ENCODE measurements at places on chromosomes 2 and 18.
A peak's percentile ranks its signal among the peaks of the same experiment; 100 is the strongest.

DNA sequence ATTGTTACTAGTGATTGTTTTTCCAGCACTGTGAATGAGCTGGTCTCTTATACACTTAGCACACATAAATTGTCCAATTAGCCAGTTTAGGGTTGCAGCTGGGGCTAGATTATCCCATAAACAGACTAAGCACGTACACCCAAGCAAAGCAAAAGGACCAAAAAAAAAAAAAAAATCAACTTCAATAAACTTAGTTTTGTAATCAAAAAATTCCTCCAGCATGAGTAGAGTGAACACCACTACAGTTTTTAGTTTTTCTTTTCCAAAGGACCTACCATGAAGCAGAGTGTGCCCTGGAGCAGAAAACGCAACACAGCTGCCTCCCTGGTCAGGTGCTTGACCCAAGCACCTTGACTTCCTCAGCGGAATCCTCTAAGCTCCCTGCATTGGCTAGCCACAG is 249.4 kb upstream of the SLC14A2 start:
- DNase-seq = peak; percentile 36

GRCh38 chr2:69993708-69994107 is 32.3 kb upstream of the ASPRV1 start:
- DNase-seq = no peak

DNA sequence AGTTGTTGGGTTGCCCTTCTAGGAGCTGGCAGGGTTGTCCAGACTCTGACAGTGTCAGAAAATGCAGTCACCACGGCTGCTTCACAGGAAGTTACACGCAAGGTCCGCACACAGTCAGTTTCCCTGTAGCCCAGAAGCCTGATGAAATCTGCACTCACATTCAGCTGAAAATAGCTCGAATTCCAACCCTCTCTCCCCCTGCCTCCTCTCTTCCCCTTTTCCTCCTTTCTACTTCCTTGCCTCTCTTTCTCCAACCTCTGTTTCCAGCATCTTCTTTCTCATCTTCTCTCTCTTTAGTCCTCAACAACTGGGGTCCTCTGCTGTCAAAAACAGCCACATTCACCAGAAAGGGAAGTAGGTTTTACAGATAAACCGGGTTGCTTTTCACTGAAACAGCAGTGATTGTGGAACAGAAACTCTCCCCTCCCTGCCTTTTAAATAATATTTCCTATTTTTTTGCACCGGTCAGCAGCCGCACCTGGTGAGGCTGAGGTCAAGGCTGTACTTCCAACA is 69.3 kb downstream of the BCL11A start:
- DNase-seq = peak; percentile 95

- DNase-seq = no peak
Observed at GRCh38 chr2:37576831-37577230, 94.6 kb downstream of the CDC42EP3 start.

DNA sequence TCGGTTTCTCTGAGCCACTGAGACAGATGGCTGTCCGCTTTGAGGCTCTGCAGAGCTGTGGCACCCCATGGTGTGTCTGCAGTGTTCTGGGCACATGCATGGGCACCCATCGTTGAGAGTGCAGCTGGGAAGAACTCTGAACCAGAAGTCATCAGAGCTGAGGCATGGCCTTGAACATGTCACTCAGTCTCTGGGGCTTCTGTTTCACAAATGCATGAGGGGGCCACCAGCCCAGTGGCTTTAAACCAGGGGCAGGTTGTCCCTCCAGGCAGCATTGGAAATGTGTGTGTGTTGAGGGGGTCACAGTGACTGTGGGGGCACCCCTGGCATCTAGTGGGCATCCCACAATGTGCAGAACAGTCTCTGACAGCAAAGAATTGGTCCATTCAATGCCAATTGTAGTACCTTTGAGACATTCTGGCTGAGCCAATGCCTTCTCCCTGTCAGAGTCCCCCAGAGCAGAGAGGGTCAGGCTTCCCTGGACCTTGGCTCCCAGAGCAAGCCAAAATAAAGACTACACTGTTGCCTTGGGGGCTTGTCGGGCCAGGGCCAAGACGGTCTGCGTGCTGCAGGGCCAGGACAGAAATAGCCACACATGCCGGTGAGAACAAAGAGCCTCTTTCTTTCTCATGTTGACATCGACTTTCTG is 9.3 kb upstream of the PSMD1 start:
- no peak for DNase-seq

DNA sequence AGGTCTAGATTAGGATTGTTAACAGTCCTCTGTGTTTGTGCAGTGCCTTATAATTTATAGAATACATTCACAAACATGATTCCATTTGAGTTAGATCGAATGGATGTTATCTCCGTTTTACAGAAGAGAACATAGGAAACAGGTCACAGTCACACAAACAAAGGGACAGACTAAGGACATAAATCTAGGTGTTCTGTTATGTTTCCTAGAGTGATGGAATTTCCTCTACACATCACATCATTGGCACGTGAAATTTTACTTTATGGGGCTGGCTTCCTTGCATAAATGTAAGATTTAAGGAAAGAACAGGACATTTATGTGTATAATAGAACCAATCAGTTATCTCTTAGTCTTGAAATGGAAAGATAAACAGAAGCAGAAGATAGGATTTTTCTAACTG is 6.4 kb downstream of the TRIM54 start:
- DNase-seq = no peak

DNA sequence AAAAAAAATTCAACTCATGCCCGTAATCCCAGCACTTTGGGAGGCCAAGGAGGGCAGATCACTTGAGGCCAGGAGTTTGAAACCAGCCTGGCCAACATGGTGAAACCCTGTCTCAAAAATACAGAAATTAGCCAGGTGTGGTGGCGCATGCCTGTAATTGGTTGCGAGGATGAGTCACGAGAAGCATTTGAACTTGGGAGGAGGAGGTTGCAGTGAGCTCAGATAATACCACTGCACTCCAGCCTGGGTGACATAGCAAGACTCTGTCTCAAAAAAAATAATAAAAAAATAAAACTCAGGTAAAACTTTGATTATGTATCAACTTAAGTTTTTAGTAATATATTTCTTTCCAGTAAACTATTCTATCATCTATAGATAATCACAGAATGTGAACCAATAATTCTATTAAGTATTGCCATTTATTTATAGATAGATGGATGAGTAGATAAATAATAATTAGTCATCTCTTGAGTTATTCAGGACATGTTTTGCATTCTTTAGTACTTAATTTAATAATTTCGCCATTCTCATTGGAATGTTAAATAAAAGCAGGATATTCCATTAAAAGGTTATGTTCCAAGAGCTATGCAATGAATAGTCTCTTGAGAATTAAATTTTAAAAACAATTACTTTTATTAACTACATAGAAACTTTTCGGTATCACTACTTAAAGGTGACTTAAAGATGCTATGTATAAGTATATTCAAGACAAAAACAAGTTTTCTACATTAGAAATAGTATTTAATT is 48.7 kb downstream of the WDPCP start:
- no peak for DNase-seq

- no peak for DNase-seq
Observed at GRCh38 chr2:21519821-21520220, 396.1 kb downstream of the TDRD15 start.

DNA sequence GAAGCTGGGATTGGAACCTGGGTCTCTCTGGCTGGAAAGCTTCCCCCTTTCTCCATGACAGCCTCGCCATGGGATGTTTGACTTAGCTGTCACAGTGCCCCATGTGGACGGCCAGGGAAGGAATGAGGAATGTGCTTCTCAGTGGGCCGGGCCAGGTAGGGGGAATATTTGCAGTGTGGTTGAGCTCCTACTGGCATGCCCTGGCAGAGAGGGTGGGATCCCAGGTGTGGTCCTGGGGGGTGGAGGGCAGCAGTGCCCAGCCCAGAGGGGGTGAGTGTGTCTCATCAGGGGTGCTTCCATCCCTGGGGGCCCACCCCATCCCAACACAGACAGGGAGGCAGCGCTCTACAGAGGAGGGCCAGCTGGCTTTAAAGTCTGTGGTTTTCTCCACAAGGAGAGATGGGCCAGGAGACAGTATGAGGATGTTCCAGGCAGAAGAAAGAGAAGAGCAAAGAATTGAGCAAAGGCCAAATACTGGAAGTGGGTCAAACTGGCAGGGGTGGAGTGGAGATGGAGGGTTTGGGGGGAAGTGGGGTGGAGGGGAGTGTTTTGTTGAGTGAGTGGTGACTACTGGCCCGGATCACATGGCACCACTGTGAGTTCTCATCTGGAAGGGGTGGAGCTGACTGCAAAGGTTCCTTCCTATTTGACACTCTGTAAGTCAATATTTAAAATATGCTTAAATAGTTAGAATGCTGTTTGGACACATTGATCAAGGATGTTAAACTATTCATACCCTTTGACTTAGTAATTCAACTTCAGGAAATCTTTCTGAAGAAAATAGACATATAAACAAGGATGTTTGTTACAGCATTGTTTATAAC is 94.0 kb downstream of the MYCN start:
- no peak for DNase-seq

- DNase-seq = no peak
Observed at GRCh38 chr2:130251535-130251872, 53.3 kb upstream of the TUBA3E start.

DNA sequence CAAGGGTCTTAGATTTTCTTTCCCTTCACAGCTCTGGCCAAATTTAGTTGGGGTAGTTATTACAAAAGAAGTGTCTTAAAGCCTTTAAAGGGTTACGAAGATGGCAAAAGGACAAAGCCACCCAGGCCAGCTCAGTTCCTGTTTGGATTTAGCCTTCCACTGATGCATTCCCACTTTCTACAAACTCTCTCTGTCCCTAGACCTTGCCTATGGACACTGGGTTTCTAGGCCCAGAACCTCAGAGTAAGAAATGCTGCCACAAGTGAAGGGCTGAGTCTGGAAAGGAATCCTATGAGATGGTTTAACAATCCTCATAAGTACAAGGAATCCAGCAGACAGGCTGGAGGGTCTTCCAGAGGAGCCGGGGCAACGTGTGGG is 13.4 kb downstream of the NFE2L2 start:
- no peak for DNase-seq

- DNase-seq = no peak
Observed at GRCh38 chr2:52886556-52886955, 881.0 kb upstream of the CHAC2 start.

DNA sequence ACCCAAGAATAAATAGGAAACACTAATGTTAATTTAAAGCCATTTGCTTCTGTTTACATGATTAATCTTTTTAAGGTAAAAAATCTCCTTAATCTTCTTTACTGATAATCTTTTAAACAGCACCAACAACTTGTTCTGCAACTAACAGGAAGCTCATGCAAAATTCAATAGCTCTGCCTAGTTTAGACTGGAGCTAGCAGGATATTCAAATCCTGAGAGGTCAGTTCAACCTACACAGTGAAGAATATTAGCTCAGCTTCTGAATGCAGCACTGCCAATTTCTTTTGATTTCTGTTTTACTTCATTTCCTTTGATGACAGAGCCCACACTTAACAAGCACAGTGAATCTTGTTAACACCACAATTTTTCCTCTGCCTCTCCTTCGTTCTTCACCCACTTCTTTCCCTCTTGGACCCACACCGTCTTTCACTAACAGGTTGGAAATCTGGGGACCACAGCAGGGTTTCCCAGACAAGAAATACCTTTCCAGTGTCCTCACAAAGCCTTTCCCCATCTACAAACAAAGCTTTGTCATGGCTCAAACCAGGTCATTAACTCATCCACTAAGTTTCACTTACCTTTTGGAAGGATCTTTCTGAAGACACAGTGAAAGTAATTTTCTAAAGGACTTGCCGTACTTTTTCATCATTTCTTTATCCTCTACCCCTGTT is 109.8 kb downstream of the STK39 start:
- no peak for DNase-seq

DNA sequence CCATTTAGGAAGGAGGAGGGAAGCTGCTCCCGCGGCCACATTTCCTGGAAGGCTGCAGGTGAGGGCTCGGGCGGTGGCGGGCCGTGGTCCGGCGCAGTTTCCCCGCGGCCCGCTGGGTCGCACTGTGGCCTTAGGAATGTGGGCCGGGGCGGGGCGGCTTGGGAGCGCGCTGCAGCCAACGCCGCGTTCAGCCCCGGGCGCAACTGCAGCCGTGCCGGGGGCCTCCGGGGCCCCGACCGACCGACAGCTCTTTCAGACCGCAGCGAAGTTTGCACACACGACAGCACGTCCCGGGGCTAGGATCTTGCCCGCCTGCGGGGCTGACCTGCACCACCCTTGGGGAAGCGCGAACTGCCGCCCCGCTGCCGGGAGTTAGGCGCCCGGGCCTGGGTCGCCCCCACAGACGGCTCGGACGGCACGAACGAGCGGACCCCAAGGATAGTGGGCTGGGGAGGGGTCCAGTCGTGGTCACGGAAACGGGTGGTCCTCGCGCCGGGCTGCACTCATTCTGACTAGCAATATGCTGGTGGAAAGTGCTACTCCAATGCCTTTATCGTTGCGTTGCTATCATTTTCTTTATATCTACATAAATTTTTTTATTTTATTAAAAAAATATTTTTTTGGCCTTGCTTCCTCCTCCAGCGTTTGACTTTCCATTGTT is 69.9 kb upstream of the DLX2 start:
- peak; percentile 67 for DNase-seq

DNA sequence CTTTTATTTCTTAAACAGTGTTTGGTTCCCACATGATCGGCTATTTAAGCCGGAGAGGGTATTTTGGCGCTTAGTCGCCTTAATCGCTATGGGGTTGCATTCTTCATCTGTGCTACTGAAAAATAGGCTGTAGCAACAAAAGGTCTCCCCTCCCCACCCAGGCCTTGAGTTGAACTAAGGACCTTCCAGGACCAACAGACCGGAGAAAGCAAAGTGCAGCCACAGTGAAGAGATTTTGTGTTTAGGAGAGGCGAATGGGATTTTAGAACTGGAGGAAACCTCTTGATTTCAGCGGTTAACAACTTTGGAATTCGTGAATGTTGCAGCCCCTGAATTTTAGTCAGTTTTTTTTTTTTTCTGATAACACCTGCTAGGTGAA is 1.4 kb downstream of the ITGA6 start:
- no peak for DNase-seq

GRCh38 chr18:50726960-50727589 is 92.7 kb downstream of the MRO start:
- no peak for DNase-seq

- DNase-seq = peak; percentile 50
Observed at GRCh38 chr2:225056330-225057073, 14.2 kb upstream of the DOCK10 start.

- DNase-seq = peak; percentile 59
Observed at GRCh38 chr2:69169655-69170389, 156.8 kb downstream of the ANTXR1 start.

DNA sequence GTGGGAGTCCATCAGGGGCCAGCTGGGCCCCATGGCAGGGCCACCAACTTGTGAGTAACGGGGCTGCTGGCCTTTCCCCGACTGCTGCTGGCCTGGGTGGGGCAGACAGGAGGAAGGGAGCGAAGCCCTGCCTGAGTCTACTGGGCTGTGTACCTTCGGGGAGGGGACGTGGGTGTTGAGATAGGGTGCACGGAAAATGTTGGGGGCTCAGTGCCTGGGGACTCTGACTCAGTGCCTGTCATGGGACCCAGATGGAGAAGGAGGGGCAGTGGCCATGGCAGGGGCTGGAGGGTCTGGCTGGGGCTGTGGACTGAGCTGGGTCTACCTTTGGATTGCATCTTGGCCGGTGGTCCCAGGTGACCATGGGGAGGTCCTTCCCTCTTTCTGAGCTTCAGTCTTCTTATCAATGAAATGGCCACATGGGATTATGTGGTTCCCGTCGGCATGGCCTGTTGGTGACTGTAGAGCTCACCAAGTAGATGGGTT is 4.0 kb downstream of the SLC4A3 start:
- DNase-seq = no peak

Data from EH (cell line).